ENCODE measurements at places on chromosomes 4 and X.

- DNase-seq: no peak
Observed at GRCh38 chr4:68592673-68593072, 16.6 kb upstream of the UGT2B17 start.

DNA sequence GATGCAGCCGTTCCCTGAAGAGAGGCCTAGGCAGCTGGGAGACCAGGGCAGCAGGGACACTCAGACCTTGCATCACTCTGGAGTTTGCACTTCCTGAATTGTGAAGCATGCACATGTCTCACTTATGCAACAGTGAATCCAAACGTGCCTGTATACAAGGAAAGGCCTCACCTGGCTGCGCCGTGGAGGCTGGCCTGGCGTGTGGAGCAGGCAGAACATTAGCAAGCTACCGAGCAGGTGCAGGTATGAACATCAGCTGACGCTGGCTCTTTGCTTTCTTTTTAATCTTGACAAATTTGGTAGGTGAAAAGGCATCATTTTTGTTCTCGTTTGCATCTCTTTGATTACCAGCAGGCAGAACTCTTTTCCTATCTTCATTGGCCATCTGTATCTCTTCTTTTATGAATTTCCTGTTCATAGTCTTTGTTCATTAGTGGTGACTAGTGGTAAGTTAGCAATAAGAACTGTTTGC lies 37.1 kb upstream of the IRAK1 start:
- DNase-seq: no peak

DNA sequence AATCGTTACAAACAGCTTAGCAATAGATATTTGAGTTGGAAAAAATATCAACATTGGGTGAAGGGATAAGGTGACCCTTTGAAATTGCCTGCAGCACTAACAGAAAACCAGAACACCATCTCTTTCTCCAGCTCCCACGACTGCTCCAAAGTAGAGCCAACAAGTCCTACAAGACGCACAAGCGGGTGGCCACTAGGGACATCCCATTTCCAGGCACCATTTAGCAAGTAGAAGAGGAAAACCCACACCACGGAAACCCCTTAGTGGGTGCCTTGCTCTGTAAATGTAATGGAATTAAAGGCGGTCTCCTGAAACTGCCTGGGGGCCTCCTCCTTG lies 1.9 kb downstream of the ARHGAP6 start:
- no peak for DNase-seq

DNA sequence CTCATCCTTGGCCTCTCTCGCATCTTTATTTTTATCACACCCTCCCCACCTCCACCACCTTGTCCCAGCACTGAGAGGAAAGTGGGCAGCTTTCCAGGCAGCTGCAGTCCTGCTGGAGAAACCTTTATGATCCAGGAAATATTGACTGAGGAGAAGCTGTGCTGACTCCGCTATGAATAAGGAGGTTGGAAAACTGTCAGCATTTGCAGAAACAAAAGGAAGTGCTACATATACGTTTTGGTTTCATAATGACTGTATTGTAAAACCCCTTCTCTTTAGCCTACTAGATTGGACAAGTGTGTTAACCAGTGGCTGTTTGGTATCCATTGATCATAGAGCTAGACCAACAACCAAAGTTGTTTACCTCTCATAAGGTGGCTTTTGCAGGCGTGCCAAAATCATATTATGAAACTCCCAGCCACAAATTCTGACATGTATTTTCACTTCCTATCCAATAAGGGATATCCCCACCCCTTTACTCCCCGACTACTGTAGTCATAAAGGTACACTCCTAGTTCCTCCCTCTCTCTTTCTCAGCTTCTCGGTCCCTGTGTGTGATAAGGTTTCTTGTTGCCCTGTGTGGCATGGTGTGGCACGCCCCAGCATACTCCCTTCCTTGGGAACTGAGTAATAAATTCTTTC lies 88.4 kb downstream of the GPR143 start:
- DNase-seq: no peak

- no peak for DNase-seq
Observed at GRCh38 chr4:89293299-89293698, 14.3 kb downstream of the GPRIN3 start.

DNA sequence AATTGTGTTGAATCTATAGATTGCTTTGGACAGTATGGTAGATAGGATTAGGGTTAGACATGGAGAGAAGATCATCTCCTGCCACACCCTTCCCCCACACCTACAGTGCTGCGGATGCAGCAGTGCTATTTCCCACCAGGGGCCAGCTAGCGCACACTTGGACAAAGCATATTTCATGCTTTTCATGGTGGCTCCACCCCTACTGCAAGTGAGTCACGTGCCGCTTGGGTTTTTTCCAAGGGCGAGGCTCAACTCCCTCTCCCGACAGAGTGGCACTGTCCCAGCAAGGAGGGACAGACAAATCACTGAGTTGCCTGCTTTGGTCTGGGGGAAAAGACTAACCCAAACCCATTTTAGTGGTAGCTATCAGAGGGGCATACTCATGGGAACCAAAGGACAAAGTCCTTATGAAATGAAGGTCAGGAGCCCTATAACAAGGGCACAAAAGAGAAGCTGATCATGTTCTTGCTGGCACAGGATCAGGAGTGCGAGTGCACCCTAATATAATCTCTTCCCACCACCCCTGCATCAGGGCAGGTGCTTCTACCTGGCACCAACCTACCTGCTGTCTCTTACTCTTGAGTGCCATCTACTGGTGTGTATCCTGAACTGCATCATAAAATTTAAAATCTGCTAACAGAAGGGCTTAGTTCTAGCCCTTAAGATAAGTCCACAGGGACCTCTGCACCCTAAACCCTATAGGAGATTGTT lies 55.1 kb upstream of the PGAM4 start:
- no peak for DNase-seq

DNA sequence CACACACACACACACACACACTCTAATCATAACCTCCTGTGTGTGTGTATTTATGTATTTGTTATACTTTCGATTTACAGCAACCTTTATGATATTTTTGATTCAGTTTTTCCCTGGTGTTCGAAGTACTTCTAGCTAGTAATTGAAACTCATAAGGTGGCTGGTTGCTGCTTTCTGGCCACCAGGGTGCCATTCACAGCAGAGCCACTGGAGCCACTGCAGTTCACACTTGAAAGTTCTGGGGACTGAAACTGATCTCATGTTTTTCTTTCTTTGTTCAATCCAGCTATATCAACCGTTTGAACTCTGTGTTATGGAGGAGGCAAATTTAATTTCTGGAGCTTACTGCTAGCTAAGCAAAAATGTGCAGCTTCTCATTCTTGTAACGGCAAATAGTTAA lies 419.4 kb downstream of the ADGRL3 start:
- no peak for DNase-seq

DNA sequence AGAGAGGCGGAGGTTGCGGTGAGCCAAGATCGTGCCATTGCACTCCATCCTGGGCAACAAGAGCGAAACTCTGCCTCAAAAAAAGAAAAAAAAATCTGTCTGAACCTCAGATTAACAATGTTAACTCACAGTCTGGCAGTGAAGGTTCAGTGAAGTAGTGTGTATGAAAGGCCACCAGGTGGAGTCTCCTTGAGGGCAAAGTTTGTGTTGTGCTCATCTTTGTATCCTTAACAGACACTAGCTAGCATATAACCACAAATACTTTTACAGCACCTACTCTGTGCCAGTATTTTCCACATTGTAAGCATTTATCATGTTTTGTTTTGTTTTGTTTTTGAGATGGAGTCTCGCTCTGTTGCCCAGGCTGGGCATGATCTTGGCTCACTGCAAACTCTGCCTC lies 46.0 kb upstream of the MGST2 start:
- DNase-seq: no peak

GRCh38 chr4:78560296-78560963 lies 8.9 kb downstream of the ANXA3 start:
- no peak for DNase-seq

DNA sequence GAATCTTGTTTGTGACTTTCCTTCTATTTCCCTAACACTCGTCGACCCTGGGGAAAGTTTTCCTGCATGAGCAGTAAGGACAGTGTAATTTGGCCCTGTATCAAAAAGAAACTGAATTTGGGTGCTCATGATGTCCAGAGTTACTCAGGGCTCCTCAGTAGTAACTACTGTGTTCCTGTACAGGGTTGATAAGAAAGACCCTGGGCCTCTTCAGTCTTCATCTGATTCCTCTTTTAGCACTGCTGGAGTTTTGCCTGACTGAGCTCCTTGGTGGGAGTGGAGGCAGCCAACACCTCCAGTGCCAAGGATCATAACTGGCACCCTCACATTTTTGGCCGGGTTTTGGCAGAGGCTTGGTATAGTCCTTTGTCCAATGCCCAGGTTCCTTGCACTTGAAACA lies 7.1 kb upstream of the AREG start:
- DNase-seq: no peak

GRCh38 chr4:93031431-93032098 lies 727.8 kb downstream of the GRID2 start:
- no peak for DNase-seq

GRCh38 chr4:72467633-72468032 lies 101.4 kb downstream of the ADAMTS3 start:
- no peak for DNase-seq

- DNase-seq: no peak
Observed at GRCh38 chrX:35622601-35623000, 175.5 kb upstream of the MAGEB16 start.

DNA sequence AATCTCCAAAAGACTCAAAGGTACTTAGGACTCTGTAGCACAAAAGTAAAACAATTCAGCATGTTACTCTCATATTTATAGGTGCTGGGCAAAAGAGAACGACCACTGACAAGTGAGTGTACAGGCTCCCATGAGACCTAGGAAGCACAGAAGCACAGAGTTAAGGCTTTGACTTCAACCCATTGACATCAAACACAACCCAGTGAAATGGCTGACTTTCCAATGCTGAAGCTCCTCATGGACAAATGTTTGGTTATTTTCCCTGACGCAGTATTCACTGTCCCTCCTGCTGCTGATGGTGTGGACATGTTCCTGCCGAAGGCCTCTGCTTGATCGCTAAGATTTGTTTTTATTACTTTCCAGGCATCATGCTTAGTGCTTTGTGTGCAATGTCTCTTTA lies 148.7 kb downstream of the TSPAN5 start:
- DNase-seq: no peak

DNA sequence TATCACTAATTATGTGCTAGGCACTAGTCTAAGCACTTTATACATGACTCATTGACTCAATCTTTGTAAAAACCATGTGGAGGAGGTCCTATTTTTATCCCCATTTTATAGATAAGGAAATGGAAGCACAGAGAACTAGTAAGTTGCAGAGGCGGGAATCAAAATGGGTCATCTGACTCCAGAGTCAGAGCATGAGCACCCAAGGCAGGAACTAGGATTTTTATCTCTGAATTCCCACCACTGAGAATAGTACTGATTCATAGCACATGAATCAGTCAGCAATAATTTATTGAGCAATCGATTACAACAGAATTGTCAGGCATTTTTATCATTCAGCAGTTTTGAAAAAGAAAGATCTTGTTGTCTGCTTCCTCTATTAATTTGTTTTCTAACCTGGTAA lies 19.3 kb downstream of the SCARB2 start:
- no peak for DNase-seq
